Mucosa of gallbladder (tissue), 1 donor: ENCODE measurements at places on chromosomes 5 and 9.

DNA sequence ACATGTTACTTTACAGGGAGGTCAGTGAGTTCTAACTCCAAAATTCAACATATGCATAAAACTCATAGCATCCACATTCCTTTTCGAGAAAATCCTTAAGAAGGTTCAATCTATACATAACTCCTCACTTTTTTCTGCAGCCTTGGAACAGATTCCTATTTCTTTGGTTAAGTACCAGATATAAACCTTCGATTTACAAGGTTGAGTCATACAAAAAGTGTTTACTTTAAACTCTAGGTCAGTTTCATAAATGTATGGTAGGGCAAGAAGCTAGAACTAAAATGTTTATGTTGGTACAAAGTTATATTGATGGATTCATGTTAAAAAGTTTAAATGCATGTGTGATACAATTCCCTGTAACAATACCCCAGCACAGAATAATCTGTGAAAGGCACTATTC is 19.4 kb downstream of the CDKN2AIPNL start:
- DNase-seq, result no peak

DNA sequence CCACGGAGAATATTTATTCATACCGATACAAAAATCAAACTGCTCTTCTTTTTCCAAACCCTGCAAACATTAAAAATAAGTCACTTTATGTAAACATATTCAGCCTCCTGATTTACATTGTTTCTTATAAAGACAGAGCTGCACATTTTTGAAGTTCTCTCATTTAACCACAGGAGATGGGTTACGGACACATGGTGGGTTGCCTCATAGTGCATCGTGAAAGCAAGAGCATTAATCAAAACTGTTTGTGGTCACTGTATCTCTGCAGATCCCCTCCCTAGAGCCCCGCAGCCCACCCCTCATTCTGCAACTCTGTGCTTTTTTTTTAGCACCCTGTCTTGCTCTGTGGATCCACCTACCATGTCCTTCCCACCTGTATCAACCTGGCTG is 43.3 kb upstream of the EQTN start:
- DNase-seq, result no peak

GRCh38 chr9:112689161-112689740 is 28.7 kb downstream of the INIP start:
- DNase-seq, result no peak

DNA sequence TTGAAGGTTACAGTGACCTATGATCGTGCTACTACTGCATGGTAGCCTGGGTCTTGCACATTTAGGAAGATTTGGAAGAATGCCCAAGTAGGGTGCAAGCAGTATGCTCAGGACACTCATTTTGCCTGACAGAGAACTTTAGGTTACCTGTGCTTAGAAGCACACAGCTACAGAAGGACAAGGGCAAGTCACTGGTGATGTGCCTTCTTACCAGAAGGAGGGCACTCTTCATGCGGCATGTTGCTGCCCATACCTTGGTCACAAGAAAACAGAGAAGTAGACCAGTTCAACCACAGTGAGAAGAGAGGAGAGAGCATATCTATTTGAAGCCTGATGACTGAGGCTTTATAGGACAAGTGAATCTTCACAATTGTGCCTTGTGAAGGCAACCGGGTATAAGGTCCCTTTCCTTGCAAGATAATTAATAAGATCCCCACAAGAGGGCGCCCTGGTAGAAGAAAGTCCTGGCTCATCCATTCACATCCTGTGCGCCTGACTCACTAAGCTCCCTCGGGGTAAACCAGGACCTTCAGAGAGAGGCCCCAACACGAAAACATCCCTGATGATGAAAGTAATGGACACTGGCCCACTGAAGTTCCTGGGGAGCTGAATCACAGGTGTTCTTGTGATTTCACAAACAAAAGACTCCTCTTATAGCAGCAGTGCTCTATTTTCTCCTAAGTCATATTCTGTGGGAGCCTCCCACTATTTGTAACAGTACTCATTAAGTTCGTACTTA is 38.1 kb upstream of the STARD4 start:
- DNase-seq, result peak; percentile 84

DNA sequence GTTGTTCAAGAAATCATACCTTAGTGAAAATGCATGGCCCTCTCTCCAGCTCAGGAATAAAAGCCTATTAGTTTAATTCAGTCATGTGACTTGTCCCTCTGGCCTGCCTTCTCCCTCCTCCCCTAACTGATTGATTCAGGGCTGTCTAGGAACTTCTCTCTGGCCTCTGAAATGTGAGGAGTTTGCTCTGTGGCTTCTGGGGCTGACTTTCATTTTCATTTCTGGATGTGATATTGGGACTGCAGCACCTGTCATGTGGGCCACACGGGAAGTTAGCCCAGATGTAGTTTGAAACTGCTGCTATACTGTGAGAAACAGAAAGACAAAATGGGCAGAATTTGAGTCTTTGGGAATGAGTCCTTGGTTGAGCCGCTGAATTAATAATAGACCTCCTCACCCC is 44.8 kb downstream of the PARP8 start:
- peak; percentile 38 for DNase-seq

DNA sequence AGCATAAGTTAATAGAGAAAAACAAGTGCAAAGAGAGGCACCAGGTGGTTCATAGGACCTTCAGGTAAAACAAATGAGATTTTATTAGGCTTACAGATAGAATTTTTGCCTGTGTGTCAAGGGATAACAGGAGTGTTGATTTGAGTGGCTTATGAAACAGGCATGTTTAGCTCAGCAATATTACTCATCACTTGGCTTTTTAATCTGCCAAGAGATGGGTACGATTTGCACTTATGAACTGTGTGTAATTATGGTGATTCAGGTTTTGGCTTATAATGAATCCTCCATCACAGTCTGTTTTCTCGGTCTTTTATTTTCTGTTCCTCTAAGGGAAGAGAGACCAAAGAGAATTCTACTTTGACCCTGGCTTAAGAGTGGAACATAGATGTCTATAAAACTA is 199.3 kb downstream of the DMRTA1 start:
- DNase-seq, result no peak

DNA sequence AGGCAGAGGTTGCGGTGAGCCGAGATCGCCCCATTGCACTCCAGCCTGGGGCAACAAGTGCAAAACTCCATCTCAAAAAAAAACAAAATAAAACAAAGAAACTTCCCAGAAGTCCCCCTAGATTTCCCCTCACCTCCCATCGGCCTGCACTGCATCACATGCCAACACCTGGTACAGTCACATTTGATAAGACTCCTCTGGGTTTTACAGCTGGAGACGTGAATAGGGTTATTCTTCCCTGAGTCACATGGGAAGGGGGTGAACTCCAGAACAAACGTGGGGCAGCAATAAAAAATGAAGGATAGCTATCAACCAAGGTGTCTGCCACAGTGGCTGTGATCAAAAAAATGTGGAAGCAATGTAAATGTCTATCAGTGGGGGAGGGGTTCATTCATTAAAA is 26.0 kb downstream of the SPRY4 start:
- DNase-seq, result no peak

- DNase-seq, result no peak
Measured at GRCh38 chr9:21611891-21612290, 129.8 kb upstream of the IFNE start.

- DNase-seq, result peak; percentile 57
Measured at GRCh38 chr9:133572821-133573361, 36.3 kb downstream of the FAM163B start.

GRCh38 chr5:142977363-142978051 is 207.3 kb downstream of the ARHGAP26 start:
- DNase-seq, result no peak

- DNase-seq, result peak; percentile 70
Measured at GRCh38 chr5:177309351-177310191, 2.1 kb downstream of the MXD3 start.

- no peak for DNase-seq
Measured at GRCh38 chr9:90092508-90092907, 487.7 kb downstream of the GADD45G start.

- no peak for DNase-seq
Measured at GRCh38 chr9:123925819-123926218, 4.1 kb downstream of the DENND1A start.

GRCh38 chr5:6222121-6222520 is 156.2 kb downstream of the MED10 start:
- DNase-seq, result no peak

- peak; percentile 93 for DNase-seq
Measured at GRCh38 chr9:137302118-137302448, at the start of gene NRARP. Gene NRARP, minus strand, starts transcription at chr9:137302271. Its CDS starts 343 bp downstream, at chr9:137301928.

DNA sequence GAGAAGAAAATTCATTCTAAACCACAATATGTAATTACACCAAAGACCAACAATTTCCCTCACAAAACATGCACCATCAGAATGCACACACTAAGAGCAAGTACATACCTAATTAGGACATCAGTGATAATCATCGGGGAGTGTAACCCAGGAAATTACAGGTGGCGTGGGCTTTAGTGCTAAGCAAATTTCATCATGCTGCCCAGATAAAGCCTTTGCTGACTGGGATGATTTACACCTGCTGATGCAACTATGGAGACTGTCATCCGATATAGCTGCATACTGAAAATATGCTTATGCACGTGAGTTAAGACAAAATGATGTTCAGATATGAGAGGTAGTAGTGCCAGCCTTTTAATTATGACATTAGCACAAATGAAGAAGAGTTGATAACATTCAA is 123.2 kb downstream of the DCP2 start:
- DNase-seq, result no peak
